8988T (cell line): ENCODE measurements at places on chromosomes 1 and 21.
A peak's percentile ranks its signal among the peaks of the same experiment; 100 is the strongest.

- DNase-seq: no peak
Observed at GRCh38 chr1:210490781-210491180, 162.1 kb downstream of the HHAT start.

- no peak for DNase-seq
Observed at GRCh38 chr1:214004014-214004413, 16.2 kb downstream of the PROX1 start.

DNA sequence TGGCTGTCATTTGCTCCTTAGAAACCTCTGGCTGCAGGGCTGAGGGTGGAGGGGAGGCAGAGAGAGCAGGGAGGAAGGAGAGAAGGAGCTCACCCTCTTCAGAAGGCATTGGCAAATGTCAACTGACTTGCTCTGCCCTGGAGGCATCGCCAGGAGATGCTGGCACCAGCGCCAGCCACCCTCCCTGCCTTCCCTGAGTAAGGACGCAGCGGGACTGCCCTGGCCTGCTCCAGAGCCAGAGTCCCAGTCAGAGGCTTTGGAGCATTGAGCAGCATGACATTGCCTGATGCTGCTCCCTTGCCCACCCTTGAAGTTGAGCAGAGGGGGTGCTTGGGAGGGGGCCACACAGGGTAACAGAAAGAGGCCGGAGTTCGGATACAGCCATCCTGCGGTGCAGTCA is 62.3 kb downstream of the DISP3 start:
- no peak for DNase-seq

GRCh38 chr1:16243936-16244649 is 7.1 kb upstream of the CPLANE2 start:
- DNase-seq: peak; percentile 58

- no peak for DNase-seq
Observed at GRCh38 chr1:161706482-161707347, at the start of gene FCRLA. Gene FCRLA (plus strand): TSS chr1:161707229. CDS start chr1:161707265, 36 bp downstream.
